ENCODE measurements at places on chromosomes 16 and 17.
A peak's percentile ranks its signal among the peaks of the same experiment; 100 is the strongest.

DNA sequence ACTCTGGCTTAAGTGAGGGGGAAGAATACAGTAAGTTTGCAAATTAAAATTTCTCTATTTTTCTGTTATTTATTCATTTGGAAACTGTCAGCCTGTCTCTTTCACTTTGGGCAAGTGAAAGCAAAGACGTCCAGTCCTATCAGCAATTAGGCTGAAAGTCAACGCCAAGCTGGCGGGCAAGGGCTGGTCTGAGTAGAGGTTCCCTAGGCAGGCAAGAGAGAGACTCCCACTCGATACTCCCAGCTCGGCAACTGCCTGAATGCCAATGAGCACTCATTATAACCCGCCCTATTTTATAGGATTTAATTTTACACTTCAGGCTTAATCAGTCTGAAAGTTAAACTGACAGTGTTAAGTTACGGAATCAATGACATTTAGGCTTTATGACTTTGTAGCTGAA lies 14.3 kb upstream of the SLC38A8 start:
- DNase-seq = no peak

- no peak for DNase-seq
Measured at GRCh38 chr16:27472091-27473020, 70.4 kb downstream of the IL21R start.

DNA sequence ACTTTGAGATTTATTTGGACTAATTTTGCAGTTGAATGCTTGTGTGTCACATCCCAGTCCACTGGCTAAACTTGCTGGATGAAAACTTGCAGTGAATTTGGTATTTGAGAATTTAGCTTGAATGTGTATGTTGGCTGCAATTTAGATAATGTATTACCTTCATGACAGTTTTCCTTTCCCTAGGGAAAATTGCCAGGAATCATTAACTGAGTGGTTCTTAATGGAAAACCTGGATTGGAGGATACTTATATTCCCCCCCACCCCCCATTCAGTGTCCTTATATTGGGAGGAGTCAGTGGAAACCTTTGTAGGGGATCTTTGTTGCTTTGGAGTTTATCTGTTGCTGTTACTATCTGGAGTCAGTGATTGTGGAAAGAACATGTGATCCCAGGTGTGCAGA lies 67.6 kb downstream of the KPNA2 start:
- no peak for DNase-seq

DNA sequence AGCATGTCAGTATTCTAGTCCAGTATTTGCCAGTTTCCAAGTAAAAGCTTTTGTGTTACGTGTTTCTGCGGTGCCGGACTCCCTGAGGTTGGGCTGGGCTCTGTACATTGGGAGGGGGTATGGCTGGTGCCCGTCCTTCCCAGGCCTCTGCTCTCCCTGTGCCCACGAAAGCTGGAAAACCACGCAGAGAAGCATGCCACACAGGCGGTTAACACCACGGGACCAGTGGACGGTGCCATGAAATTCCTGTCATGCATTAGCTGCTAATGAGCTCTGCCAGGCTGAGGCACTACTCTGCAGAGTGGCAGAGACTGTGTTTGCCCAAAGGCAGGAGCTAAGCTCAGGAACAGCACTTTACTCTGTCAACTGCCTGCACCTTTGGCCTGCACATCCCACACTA lies 8.1 kb downstream of the SMIM5 start:
- peak; percentile 44 for DNase-seq

DNA sequence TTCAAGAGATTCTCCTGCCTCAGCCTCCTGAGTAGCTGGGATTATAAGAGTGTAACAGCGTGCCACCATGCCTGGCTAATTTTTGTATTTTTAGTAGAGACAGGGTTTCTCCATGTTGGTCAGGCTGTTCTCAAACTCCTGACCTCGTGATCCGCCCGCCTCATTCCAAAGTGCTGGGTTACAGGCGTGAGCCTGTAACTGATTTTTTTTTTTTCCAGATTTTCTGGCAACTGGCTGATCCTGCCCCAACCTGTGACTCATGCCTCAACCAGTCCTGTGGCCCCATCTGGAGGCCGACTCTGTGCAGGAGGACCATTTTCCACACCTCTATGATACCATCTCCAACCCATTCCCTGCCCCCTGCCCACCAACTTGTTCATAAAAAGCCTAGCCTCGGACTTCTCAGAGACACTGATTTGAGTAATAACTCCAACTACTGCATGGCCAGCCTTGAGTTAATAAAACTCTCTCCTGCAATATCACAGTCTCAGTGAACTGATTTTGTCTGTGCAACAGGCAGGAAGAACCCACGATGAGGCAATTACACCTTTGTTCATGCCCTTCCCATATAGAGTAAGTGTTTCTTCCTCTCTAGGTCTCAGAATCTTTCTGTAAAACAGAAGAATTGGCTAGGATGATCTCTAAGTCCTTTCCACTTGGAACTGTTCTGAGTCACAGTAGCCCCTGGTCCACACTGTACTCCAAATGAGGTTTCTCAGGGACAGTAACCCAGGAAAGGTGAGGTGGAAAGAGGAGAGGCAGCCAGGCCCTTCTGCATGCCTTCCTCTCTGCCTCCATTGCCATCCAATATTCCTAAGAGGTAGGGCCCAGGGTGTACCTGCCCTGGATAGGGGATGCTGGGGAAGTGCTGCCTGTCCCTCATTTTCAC lies 8.8 kb upstream of the CNOT1 start:
- DNase-seq = peak; percentile 50

DNA sequence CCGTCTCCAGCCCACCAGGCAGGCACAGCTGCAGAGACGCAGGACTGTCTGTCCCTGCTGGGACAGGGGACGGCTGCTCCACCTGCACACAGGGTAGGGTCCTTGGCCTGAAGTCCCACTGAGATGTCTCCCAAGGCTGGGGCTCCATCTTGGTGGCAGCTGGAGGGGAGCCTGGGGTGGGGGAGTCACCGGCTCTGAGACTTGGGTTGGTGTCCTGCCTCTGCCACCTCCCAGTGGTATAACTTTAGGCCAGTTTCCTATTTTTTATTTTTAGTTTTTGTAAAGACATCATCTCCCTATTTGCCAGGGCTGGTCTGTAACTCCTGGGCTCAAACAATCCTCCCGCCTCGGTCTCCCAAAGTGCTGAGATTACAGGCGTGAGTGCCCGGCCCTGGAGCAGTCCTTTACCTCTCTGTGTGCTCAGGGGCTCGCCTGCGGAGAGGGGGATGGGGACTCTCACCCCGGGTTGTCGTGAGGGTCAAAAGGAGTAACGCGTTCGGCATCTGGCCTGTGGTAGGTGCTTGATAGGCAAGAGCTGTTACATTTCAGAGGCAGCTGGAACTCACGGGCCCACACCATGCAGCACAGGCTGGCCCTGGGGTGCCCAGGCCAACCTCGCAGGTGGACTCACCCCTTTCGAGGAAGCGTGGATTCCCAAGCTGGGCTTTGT lies 46.6 kb upstream of the DOC2B start:
- DNase-seq = no peak

All from kidney glomerular epithelial cell (primary cell).